Stimulated activated CD4-positive, alpha-beta T cell treated with anti-CD3 and anti-CD28 coated beads, Interleukin-15, amount 100 ng/mL, for 48 hours (primary cell): ENCODE measurements at places on chromosomes 11 and 22.

- DNase-seq, result no peak
Observed at GRCh38 chr22:22125579-22126468, 118.8 kb upstream of the VPREB1 start.

- no peak for DNase-seq
Observed at GRCh38 chr11:102400603-102401002, 52.0 kb downstream of the TMEM123 start.

GRCh38 chr11:92349486-92350156 is 125.0 kb downstream of the FAT3 start:
- DNase-seq, result no peak

DNA sequence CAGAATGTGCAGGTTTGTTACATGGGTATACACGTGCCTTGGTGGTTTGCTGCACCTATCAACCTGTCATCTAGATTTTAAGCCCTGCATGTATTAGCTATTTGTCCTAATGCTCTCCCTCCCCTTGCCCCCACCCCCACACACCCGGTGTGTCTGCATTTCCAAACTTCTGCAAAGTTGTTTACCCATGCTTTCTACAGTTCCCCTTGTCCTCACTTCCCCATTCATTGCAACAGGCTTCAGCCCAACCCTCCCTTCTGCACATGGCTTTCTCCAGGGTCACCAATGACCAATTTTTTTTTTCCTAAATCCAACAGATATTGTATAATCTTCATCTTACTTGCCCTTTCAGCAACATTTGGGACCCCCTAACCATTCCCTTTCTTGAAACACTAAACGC is 32.0 kb upstream of the NUP50 start:
- DNase-seq, result no peak

DNA sequence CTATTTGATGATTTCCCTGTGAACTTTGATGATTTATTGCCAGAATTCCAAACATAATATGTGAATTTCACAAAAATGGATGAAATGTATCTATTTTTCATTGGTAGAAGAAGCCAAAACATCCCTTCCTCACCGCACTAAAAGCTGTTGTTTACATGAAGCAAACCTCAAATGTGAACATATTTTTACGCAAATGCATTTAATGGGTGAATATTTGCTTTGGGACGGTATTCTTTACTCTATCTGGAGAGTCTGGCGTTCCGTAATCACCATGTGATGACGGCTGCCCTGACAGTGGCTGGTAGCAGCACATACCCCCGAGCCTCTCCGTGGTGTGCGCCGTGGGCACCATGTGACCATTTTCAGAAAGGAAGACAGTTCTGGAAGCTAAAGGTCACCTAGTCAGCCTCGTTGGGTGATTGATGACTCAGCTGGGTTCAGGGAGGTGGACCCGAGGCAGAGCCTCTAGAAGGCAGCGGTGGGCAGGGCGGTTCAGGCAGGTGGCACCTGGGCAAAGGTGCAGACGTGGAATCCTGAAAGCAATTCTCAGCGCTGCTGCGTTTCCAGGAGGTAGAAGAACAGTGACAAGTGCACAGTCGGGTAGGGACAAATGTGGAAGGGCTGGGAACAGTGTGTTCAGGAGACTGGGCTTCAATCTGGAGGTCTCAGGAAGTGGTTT is 45.3 kb downstream of the PPARA start:
- DNase-seq, result no peak

GRCh38 chr11:7451520-7451919 is 33.8 kb upstream of the OLFML1 start:
- no peak for DNase-seq

DNA sequence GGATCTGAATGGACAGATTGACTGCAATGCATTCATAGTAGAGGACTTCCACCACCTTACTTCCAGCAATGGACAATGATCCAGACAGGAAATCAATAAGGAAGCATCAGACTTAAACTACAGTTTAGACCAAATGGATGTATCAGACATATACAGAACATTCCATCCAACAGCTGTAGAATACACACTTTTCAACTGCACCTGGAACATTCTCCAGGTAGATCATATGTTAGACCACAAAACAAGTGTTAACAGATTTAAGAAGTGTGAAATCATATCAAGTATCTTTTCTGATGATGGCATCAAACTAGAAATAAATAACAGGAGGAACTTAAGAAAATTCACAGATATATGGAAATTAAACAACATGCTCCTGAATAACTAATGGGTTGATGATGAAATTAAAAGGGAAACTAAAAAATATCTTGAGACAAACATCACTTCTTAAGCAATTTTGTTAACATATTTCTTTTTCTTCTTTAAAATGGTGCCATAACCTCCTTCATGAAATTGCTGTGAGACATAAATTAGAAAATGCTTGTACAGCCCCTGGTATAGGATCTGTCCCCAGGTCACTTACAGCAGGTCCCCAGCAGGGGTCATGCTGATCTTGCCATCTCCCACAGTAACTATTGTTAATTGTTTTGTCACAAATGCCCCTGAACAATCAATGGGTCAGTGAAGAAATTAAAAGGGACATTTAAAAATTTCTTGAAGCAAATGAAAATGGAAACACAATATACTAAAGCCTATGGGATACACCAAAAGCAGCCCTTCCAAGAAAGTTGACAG is 100.0 kb upstream of the OR4B1 start:
- DNase-seq, result no peak

DNA sequence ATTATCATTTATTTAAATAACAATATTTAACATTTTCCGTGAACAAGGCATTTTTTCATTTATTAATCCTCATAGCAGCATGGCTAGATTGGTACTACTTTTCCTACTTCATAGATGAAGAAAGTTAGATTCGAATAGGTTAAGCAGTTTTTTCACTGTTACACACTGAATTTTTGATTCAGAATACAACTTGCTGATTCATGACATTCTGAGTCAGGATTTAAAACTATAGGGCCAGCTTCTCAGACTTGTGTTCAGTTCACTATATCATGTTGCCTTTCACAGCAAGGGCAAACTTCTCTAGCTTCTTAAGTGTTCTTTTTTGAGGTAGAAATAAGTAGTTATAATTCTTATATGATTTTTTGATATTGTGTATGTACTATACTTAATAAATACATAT is 31.5 kb downstream of the CYP2R1 start:
- no peak for DNase-seq
